Activated CD4-positive, alpha-beta T cell treated with anti-CD3 and anti-CD28 coated beads for 1 hour (primary cell): ENCODE measurements at places on chromosomes 1 and 21.

GRCh38 chr1:9626201-9626608 lies 25.3 kb upstream of the PIK3CD start:
- no peak for DNase-seq

DNA sequence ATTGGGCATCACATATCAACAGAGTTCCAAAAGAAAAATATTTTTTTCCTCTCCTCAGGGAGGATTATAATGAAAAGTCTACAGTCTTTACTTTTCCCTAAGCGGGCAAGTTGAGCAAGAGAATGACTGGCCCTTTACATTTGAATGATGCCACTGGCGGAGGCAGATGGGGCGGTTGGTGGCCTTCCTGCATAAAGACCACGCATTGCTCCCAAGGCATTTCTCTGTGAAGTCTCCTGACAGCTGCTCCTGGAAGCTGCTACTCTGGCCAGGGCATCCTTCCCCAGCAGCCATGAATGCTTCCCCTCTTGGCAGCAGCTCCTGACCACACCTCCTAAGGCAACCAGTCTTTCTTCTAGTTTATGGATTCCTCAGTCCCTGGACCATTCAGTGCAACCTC lies 161.1 kb upstream of the RRP15 start:
- no peak for DNase-seq

DNA sequence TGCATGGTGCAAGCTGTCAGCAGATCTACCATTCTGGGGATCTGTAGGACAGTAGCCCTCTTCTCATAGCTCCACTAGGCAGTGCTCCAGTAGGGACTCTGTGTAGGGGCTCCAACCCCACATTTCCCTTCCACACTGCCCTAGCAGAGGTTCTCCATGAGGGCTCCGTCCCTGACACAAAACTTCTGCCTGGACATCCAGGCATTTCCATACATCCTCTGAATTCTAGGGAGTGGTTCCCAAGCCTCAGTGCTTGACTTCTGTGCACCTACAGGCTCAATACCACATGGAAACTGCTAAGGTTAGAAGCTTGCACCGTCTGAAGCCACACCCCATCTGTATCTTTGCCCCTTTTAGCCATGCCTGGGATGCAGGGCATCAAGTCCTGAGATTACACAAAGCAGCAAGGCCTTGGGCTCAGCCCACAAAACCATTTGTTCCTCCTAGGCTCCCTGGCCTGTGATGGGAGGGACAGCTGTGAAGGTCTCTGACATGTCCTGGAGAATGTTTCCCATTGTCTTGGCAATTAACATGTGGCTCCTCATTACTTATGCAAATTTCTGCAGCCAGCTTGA lies 117.0 kb upstream of the NFIA start:
- DNase-seq: no peak

DNA sequence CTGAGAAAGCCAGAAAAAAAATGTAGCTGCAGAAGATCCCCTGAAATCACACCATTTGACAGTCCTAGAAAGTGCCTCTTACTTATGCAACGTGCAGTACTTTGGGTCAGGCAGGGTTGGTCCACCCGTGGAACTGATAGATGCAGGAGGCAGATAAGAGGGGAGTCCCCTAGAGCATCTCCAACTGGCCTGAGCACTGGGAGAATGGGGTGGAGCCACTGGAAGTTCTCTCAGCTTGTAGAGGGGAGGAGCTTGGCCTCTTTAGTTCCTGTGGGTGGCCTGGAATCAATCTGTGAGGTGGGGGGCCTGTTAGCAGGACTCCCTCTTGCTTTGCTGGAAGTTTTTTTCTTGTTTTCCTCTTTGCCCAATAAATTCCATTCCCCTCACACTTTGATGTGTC lies 335.7 kb upstream of the NCAM2 start:
- DNase-seq: no peak

DNA sequence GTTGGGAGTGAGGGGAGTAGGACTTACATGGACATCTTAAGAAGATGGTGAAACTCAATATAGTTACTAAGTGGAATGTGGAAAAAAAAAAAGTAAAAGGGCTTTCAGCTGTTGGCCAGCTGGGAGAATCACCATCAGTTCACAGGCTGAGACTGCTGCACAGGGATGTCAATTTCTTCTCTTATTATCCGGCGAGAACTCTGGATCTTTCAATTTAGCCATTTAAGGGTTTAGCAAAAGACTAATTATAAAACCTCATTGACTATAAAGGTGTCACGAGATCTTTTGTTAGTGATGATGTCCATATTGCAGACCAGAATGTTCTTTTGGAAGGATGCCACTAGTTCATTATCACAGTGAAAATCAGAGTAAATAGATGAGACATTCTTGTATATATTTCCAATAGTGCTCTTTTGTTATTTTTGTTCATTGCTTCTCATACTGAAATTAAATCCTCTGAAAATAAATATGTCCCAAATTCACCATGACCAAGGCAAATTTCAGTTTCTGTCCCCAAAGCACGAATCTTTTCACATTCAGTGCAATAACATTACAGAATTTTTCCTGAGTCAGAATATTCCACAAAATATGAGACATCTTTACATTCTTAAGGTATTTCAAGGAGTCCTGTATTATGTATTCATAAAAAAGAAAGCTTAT lies 266.1 kb downstream of the DNM3 start:
- DNase-seq: no peak

- DNase-seq: no peak
These were observed 959.0 kb downstream of the PLA2G4A start for GRCh38 chr1:187787736-187788135.

GRCh38 chr1:169527451-169528214 lies 41.9 kb upstream of the SLC19A2 start:
- no peak for DNase-seq

GRCh38 chr1:32144033-32144432 lies 35.4 kb upstream of the TXLNA start:
- DNase-seq: no peak

DNA sequence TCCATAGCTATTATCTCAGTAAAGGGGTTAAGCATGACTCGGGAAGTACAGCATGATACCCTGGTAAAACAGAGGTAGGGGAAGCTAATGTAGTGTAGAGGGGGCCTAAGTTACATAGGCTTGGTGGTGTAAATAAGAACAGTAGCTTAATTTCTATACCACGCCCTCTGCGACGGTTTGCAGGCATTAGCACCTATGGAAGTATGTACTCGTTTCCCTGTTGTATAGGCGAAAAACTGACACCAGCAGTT lies 470 bp upstream of the NAXE start:
- no peak for DNase-seq

GRCh38 chr21:46540087-46540710 lies 64.7 kb downstream of the S100B start:
- DNase-seq: no peak

- DNase-seq: no peak
These were observed 40.8 kb downstream of the CDK18 start for GRCh38 chr1:205545001-205545919.

- no peak for DNase-seq
These were observed 88.9 kb downstream of the DMRTB1 start for GRCh38 chr1:53548031-53548491.

- DNase-seq: no peak
These were observed 259.8 kb downstream of the LMO4 start for GRCh38 chr1:87588495-87588894.

DNA sequence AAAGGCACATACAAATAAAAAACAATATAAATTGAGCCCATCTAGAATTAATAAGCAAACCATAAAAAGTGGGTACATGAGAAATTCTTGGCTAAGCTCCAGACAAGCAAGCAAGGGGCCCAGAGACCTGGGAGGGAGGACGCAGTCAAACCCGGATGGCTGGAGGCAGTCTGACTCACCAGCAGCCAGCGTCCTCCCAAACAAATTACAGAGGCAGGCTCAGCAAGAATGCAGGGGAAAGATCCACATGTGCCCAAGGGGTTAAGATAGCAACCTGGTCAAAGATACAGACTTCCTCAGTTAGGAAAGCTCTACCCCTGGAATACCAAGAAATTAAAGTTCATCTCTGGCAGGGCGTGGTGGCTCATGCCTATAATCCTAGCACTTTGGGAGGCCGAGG lies 7.4 kb upstream of the TIAM1 start:
- no peak for DNase-seq

DNA sequence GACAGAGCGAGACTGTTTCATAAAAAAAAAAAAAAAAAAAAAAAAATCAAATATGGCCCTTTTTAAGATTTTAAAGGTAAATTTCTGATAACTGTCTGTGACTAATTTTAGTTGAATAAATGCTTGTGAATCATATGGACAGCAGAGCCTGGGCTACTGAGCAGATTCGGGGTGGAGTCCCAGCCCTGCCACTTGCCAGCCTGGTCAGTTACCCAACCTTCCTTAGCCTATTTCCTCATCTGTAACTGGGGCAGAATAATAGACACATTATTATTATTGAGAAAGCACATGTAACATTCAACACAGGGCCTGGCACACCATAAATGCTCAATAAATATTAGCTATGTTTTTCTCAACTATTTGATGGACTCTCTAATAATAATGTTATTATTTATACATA lies 11.2 kb upstream of the H3-3A start:
- no peak for DNase-seq

- no peak for DNase-seq
These were observed 35.9 kb downstream of the KCNC4 start for GRCh38 chr1:110245876-110246620.

DNA sequence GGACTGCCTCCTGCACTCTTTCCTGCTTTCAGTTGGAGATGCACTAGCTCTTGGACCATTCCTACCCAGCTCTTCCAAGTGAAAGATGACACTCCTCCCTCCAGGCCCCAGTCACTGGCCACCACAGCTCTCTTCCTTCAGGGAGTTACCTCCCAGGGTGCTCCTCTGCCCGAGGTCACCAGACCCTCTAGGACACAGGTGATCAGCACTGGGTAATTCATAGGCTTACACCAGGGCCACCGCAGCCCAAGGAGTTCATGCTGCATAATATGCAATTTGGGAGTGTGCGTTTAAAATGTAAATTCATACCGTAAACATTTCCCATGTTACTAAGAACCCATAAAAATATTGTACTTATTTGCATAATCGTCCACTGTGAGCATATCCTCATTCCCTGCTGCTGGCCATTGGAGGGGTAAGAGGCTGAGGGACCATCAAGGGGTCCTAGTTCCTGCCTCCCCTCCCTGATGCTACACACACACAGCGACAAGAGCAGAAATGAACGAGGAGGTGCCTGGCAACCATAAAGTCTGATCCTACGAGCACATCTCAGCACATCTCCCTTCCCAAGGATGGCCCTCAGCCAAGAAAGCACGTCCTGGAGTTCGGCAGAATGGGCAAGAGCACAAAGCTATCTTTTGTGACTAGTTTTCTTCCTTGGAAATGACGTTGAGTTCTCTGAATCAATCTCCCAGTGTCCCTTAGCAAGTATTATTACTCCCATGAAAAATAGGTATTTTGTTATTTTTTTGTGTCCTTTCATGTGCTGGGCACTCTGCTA lies 222.9 kb upstream of the RAB4A start:
- DNase-seq: no peak

GRCh38 chr21:24903994-24904635 lies 703.2 kb downstream of the MRPL39 start:
- DNase-seq: no peak

DNA sequence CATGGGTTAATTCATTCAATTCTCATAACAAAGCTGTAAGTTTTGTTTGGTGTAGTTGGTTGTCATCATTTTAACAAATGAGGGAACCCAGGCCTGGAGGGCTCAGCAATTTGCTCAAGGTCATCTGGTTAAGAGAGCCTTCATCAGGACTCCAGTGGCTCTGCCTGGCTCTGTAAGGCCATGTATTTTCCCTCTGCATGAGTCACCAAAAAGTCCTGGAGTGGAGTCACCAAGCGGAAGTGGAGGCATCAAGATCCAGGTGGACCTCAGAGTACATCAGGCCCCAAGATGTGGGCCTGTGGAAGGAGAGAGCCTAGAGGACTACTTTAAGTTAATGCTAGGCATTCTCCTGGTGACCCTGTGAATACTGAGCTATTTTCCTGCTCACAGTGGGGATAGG lies 30.0 kb upstream of the RBM15 start:
- no peak for DNase-seq

DNA sequence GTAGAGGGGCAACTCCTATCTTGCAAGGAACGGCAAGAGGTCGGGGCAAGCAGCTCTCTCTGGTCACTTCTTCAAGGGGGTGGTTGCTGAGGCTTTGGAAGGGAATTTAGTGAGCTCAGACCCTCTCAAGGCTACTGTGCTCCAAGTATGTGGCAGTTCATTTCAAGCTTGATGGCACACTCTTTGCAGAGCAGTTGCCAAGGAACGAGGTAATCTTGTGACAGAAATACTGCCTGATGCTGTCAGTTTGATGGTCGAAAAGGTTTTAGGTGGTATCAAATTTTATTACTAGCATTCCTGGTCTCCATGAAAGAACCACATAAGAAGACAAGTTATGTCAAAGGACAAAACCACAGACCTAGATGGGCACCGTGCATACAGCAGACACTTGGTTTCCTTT lies 13.1 kb downstream of the CFAP298 start:
- DNase-seq: no peak

- no peak for DNase-seq
These were observed 70.8 kb upstream of the CLDN14 start for GRCh38 chr21:36550761-36551160.

DNA sequence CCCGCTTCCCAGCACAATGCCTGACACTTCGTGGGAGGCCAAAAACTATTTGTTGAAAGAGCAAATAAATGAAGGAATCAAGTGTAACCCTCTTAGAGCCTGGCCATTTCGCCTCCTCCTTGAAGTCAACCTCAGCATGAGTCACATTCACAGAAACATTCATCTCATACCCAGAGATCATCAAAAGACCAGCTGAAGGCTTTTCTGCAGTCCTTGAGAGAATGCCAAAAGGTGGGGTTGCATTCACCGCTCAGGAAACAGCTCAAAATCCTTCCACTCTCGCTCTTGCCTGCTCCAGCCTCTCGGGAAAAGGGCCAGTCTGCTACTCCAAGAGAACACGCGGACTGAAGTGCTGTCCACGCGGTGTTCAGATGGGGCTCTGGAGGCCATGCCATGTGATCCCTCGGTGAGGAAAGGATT lies 90.0 kb downstream of the VWA5B1 start:
- no peak for DNase-seq

DNA sequence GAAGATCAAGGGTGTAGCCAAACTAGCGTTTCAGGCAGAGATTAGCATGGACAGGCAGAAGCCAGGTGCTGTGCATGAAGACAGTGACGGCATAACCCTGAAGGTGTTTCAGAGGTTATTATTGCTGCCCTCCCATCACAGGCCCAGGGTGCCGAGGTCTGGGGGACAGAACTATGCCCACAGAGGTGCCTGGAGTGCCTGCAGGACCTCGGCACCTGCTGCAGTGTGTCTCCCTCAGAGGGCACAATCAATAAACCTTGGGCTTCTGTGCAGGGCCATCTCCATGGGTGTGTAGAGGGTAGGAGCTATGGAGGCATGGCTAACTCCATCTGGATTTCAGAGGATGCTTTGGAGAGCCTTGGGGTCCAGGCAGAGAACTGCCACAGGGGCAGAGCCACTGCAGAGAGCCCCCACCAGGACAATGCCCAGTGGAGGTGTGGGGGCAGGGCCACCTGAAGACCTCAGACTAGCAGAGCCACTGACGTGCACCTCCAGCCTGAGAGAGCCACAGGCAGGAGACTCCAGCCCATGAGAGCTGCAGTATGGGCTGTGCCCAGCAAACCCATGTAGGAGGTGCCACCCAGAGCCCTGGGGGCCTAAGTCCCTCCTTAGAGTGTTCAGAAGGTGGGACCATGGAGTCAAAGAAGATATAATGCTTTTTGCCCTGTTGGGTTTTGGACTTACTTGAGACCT lies 5.7 kb upstream of the ABCG1 start:
- DNase-seq: no peak

- no peak for DNase-seq
These were observed 100.0 kb upstream of the NRIP1 start for GRCh38 chr21:15164678-15165303.
